AG08396 (cell line): ENCODE measurements at places on chromosomes 13 and 19.

- peak; percentile 64 for DNase-seq
Measured at GRCh38 chr19:18543814-18544475, 572 bp upstream of the FKBP8 start.

GRCh38 chr13:98503175-98504028 is 73.5 kb downstream of the STK24 start:
- no peak for DNase-seq

- DNase-seq, result no peak
Measured at GRCh38 chr13:113534236-113534860, 43.8 kb upstream of the DCUN1D2 start.

GRCh38 chr13:99467764-99468163 is 33.5 kb upstream of the TM9SF2 start:
- DNase-seq, result peak; percentile 37

GRCh38 chr19:12346896-12347295 is 13.5 kb upstream of the ZNF563 start:
- DNase-seq, result no peak

GRCh38 chr13:67023130-67023876 is 206.8 kb downstream of the PCDH9 start:
- DNase-seq, result no peak

GRCh38 chr13:111937777-111938311 is 129.1 kb upstream of the SOX1 start:
- no peak for DNase-seq

GRCh38 chr13:73401769-73402168 is 343.0 kb downstream of the KLF5 start:
- no peak for DNase-seq

GRCh38 chr13:99908140-99908803 is 63.3 kb downstream of the ZIC5 start:
- DNase-seq, result no peak

GRCh38 chr19:33306191-33306590 is 3.9 kb upstream of the CEBPA start:
- no peak for DNase-seq

DNA sequence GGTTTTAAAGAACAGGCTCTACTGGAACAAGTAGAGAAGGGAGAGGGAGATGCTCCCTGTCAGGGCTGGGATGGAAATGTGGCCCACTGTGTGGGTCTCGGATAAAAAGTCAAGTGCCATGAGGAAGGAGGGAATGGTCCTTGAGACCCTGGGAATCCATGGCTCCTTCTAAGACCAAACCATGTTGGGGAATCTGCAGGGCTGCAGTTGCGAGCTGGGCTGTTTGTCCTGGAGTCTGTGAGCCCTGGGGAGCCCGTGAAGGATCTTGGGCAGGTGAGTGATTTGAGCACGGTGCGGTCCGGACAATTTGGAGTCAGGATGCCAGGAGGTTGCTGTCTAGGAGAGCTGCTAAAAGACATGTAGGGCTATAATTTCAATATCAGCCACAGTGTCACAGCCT is 359.4 kb downstream of the FGF9 start:
- no peak for DNase-seq

GRCh38 chr13:46866150-46866549 is 30.7 kb downstream of the HTR2A start:
- peak; percentile 37 for DNase-seq

DNA sequence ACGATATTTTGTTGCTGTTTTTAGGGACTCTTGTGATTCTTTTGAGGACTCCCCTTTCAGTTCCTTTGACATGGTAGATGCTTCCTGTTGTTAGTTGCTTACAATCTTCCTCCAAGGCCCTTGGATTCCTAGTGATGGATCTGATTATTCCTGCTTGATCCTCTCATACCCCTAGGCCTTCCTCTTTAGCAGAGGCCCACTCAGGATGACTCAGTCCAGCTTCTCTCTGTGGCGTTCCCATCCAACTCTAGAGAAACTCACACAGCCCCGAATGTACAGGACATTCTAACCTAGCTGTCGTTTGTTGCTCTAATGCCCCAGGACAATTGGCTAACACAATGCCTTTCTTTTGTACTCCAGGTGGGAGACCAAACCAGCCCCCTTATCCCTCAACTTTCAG is 191.4 kb downstream of the POSTN start:
- no peak for DNase-seq

DNA sequence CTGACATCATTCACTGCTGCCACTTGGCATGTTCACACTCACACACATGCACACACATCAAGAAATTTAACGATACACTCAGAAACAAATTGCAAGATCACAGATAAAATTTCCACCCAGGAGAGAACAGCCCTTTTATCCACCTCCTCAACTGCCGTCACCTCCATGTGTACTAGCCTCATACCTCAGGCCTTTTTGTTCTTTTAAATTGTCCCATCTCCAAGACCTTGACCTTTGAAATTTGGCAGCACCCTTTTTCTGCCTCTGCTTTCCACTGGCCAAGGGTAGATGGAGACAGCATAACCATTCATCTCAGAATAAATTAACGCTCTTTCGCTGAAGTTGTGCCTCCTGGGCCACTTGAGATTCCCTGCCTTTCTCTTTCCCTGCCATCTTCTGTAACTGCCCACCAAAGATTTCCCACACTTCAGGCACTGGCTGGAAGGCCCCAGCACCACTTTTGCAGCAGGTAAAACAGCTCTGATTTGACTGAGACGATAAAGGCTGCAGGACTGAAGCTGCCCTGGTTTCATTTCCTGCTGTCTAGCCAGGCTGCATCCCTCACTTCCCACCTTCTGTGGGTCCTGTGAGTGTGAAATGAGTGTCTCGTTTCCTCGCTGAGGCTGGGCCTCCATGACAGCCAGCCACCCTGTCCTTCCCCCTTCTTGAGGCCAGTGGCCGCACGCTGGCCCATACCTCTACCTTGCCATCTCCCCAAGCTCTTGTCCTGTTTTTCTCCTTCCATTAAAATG is 39.3 kb downstream of the MBNL2 start:
- no peak for DNase-seq

- DNase-seq, result peak; percentile 84
Measured at GRCh38 chr19:11418549-11419506, at the start of gene RGL3. Gene RGL3, minus strand, starts transcription at chr19:11419314. Its CDS starts 36 bp downstream, at chr19:11419278.

DNA sequence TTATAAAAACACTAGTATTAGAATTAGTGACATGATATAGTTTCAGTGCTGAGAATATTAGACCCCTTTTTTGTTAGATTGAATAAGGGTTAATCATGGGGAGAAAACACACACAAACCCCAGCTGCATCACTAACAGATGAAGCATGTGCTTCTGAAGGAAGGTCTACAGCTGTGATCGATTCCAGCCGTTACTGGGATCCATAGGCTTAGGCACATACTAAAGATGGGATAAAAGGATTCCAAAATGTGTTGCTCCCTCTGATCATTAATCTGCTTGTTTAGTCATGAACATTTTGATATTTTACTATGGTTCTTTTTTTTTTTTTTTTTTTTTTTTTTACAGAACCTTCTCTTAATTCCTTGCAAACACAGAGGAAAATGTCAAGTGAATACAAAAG is 1591.3 kb downstream of the EFNB2 start:
- DNase-seq, result no peak

- peak; percentile 90 for DNase-seq
Measured at GRCh38 chr19:18700501-18701249, 17.2 kb downstream of the CRTC1 start.
